Breast epithelium (tissue), 4 donors: ENCODE measurements at places on chromosomes 4 and X.
A peak's percentile ranks its signal among the peaks of the same experiment; 100 is the strongest.

DNA sequence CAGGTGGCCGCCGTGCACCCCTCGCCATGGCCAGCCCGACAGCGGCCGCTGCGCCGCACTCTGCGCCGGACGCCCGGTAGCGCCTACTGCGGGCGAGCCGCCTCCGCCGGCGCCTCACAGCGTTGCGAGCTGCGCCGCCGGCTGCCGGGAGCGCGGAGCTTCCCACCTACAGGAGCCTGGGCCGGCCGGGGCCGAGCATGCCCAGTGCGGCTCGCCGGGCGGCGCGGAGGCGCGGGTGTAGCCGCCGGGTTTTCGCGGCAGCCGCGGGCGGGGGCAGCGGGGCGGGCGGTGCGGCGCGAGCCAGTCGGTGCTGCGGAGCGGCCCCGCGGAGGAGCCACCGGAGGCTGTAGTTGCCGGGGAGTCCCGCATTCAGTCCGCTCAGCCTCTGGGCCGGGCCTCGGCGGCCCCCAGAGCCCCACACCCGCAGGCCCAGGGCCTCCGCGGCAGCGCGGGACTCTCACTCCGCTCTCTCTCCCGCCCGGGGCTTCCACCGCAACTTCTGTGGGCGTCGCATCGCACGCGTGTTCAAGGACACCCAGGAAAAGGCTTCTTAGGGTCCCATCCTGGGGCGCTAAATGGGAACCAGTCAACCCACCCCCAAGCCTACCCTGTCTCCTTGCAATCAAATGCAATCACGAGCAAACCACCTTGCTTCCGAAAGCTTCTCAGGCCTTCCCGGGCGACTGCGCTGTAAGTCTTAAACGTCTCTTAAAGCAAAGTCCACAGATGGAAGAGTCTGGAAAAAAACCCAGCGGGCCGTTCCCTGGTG is at the start of gene MFAP3L:
Gene MFAP3L, minus strand, starts transcription at position 143 of the 769 bp plus-strand sequence. CDS start 20,518 bp downstream, outside the sequence.
- peak; percentile 81 for DNase-seq

- no peak for DNase-seq
These were observed 30.9 kb downstream of the RAB33B start for GRCh38 chr4:139484783-139485311.

- no peak for DNase-seq
These were observed 858.8 kb upstream of the FRG1 start for GRCh38 chr4:189081826-189082225.

DNA sequence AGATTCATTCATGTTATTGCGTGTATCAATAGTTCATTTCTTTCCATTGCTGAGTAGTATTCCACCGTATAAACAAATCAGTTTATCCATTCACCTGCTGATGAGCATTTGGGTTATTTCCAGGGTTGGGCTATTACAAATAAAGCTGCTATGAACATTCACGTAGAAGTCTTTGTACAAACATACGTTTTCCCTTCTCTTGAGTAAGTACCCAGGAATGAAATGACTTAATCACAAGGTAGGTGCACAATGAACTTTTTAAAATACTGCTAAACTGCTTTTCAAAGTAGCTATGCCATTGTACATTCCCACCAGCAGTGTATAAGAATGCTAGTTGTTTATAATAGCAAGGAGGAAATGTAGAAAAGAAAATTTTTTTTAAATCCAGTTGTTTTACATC is 35.9 kb downstream of the SYTL4 start:
- DNase-seq, result no peak

GRCh38 chr4:112145790-112146501 is 692 bp downstream of the FAM241A start:
- peak; percentile 55 for DNase-seq

GRCh38 chr4:5361968-5362367 is 310.7 kb downstream of the STK32B start:
- no peak for DNase-seq

DNA sequence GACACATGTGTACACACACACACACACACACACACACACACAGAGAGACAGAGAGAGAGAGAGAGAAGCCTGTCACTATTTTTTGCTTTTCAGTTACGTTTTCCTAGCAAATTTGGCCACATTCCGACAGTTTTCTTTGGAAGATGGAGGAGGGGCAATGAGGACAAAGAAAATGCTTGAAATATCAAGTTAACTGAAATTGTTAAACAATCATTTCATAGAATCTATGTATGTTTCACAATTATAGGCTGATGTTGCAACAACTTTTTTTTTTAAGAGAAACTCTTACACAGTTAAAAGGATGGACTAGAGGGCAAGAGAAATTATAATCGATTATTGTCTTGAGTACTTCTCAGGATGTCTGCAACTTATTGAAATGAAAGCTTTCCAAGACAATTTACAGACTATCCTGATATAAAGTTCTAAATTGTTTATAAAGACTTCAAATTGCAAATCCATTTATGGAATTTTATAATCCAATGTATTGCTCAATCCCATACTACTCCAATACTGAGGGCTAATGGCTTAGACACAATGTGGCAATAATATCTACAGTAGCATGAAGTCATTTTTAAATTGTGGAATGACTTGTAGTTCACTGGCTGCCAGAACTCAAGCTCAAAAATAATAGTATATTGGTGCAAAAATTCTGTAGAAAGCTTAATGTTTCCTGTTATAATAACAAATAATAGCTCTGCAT is 647.0 kb upstream of the PCDH7 start:
- DNase-seq, result no peak

DNA sequence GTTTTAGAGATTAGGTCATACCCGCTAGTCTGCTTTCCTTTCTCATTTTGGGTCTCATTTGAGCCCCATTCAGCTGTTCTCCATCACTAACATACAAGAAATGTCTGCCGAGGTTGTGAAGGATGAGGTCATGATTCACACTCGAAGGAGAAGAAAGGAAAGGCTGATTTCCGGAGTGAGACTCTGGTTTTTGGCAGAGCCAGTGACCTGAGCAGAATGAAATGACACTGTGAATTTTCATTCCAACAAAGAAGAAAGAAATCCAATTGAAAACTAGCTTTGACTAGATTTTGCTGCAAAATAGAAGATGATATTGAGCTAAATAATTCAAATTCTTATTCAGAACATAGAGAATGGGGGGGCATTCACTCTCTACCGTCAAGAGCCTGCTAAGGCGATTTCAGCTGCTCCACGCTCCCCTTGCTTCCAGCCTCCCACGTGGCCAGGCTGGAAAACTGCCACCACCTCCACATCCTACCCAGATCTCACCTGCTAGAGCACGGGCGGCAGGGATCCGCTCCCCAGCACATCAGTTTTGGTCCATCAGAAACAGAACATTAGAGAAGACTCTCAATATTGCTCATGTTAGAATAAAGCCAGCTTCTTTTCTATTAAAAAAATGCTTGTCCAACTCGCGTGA is 39.0 kb downstream of the F11 start:
- DNase-seq, result no peak

DNA sequence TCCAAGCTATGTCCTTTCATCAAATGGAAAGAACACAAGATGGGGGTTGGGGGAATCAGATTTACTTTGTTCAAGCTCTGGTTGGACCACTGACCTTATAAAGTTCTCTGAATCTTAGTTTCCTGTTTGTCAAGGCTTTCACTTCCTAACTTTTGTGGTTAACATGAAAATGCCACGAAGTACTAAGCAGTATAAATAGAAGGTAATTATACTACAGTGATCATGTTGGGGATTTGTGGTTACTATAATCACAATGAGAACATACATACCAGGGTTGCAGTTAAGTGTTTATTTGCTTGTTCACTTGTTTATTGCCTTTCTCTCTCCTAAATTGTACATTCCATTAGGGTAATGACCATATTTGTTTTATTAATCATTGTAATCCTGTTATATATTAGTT is 53.2 kb downstream of the SPRY1 start:
- DNase-seq, result no peak

DNA sequence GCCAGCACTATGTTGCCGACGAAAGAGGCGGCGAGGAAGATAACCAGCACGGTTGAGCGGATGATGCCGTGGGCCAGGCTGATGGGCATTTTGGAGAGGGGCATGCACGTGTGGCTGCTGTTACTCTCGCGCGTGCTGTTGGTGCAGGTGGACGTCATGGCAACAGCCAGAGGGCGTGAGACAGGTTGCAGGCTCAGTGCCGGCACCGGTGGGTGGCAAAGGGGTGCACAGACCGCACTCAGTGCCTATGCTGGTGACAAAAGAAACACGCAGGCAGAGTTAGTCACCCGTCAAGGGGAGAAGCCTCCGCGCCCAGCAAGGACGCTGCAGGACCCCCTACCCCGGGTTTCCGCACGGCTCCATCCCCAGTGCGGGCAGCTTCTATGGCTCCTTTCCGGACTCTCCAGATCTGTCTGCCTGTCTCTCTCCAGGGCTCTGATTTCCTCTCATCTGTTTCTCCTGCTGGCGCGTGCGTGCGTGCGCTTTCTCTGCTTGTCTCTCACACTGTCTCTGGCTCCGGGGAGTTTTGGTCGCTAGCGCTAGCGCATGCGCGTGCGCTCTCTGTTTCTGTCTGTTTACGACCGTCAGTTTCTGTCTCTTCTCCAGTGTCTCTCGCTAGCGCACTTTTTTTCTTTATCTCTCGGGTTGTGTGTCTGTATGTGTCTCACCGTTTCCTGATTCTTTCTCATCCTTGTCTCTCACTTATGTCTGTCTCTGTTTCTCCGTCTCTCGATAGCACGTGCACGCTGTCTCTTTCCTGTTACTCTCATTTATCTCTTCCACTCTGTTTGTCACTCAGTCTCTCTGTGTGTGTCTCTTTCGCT is 2.1 kb downstream of the GPR101 start:
- no peak for DNase-seq

DNA sequence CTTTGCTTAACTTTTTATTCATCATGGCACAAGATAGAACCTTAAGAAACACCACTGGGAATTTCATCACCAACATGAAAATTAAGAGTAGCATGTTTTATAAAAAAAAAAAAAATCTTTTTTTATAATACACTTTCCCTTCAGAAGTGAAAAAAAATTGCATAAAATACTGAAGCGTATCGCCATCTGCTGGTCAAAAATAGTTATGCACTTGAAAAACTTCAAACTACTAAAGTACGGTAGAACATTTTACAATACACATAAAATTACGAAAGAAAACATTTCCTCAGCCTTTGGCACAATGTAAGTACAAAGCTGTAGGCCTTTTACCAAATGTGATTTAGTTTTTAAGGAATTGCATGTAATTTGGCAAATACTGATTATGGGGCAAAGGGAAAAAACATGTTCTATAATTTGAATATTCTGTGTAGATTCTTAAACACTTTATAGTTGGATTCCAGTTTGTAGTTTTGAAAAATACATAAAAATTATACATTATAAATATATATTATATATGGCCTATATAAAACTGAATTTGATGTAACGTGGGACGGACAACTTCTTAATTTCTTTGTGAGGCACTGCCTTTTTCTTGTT is 26.5 kb downstream of the HCCS start:
- no peak for DNase-seq

- DNase-seq, result no peak
These were observed 1111.2 kb upstream of the ADGRL3 start for GRCh38 chr4:60088807-60089486.

DNA sequence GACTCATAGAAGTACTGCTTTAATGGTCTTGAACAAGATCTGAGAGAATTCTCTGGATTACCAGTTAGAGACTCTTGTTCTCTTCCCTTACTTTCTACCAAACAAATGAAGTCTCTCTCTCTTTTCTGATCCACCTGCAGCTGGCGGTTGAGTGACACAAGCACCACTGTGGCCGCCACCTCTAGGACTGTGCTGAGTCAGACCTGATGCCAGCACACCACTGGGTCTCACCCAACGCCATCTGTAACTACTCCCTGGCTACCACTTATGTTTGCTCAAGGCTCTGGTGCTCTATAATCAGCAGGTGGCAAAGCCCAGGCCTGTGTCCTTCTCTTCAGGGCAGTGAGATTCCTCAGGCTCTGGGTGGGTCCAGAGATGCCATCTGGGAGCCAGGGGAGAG is 1173.5 kb downstream of the RPA4 start:
- DNase-seq, result no peak

GRCh38 chrX:11770320-11770719 is 12.3 kb downstream of the MSL3 start:
- no peak for DNase-seq

- DNase-seq, result peak; percentile 77
These were observed 143.9 kb downstream of the BCOR start for GRCh38 chrX:39953879-39954278.

DNA sequence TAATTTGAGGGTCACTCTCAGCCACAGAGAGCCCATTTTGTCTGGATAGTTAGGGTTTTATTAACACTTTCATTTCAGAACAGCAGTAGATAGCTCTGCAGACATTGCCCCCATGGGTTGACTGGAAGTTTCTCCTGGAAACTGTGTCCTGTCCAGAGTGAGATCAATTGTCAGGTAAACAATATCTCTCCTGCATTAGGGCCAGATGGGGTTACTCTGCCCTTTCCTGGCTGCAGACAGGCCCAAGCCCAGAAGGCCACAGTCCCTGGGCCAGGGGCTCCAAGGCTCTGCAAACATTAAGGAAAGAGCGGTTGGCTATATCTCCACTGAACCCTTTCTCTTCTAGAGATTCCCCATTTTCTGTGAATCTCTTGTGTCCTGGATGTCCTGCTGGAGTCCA is 436.8 kb upstream of the PRKX start:
- DNase-seq, result no peak

DNA sequence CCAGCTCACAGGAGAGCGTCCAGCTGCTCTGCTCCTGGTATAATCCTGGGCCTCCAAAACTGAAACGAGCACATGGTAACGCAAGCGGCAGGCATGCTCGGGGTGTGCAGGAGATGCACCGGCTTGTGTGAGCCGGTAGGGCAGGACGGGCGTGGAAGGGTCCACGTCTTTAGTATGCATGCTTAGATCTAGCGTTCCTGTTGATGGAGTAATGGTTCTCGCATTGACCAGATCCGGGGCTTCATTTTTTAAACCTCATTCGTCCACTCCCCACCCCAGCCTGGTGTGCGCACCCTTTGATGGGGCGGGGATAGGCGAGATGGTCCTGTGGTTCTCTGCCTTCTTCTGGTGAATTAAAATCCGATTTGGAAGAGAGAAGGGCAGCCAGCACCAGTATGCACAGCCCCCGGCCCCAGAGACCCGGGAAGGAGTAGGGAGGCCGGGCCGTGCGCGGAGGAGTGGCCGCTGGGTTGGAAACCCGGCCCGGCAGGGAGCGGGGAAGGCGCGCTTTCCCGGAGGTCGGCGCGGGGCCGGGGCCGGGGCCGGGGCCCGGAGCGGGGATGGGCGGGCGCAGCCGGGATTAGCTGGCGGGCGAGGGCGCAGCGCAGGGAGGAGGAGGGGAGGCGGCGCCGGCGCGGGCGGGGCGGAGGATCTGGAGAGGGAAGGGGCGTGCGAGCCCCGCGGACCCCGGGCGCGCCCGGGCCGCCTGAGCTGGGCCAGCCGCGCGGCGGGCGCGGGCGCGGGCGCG is 39.9 kb downstream of the FAM149A start:
- DNase-seq, result no peak
